ENCODE measurements at places on chromosomes 5 and 9.

DNA sequence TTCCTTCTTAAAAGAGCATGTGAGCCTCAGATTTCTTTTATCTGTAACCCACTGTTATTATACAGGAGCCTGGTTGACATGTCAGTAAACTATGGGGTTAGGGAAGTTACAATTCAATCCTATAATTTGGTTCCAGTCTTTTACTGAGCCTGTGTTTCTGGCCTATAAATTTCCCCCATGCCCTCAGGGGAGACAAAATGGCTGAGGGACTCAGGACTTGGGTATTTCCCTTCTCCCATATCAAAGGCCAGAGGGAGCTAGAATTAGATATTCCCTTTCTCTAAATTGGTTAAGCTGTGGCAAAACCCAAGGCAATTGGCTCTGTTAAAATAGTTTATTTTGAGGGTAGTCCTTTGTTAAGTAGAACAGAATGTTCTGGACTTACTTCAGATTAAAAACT lies 823.2 kb downstream of the TLE1 start:
- no peak for DNase-seq

GRCh38 chr5:115084246-115084793 lies 85.4 kb downstream of the TRIM36 start:
- no peak for DNase-seq

- DNase-seq, result peak; percentile 87
Measured at GRCh38 chr9:14616188-14616982, 76.8 kb downstream of the ZDHHC21 start.

DNA sequence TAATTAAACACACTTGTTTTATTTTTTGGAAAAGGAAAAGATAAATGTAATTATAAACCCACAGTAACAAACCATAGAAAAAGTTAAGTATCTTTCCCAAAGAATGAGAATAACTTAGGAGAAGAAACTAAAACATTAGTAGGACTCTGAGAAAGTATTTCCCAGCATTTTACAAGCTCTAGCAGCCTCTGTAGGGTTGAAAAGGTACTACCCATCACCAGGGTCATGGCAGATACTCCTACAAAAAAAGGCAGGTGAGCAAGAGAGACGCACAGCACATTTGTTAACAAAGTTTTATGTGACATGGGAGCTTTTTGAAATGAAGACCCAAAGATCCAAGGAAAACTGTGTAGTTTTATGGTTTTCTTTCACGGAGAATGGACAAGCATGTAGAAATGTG lies 77.7 kb upstream of the FAM169A start:
- no peak for DNase-seq

DNA sequence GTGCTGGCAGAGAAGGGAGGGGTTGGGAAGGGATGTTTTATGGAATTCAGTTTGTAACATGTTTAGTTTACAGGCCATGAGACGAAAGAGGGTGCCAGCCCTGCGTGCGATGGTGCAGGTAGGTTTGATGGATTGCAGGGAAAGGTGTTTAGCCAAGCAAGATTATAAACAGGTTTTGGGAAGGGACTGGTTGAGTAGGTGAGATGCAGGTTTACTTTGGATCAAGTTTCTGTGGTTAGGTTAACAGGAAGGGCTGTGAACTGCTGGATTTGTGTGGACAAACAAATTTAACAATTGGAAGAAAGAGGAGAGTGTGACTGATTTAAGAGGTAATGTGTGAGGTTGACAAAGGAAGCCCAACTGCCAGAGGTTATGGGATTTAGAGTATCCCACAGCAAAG lies 32.6 kb upstream of the GPX3 start:
- no peak for DNase-seq

Data from NCI-H1694 treated with DMSO at 0.1 percent for 48 hours (cell line).